IPS-NIHi11 (cell line): ENCODE measurements at places on chromosomes 7 and 10.

DNA sequence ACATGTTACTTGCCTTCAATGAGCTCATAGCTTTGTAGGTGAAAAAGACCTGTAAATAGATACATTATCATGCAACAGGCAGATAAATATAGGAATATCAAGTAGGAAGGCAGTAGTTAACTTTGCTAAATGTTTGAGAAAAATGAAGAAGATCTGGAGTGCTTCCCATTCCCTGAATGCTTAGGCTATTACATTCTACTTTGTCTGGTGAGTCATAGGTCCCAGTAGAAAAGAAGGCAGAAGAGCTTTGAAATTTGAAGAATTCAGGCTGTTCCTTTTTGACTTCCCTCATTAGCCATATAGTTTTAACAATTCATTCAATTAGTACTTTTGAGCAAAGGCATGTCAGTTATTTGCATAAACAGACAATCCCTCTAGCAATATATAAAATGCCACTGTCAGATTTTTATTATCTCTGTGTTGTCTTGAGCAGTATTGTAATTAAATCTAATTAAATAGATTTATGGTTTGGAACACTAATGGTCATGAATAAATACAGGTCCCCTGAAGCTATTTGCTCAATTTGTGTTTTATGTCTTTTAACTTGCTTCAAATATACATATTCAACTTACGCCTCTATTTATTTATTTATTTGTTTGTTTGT, 875.0 kb downstream of the REEP3 start:
- no peak for DNase-seq

GRCh38 chr7:158403013-158403821, 184.4 kb downstream of the PTPRN2 start:
- no peak for DNase-seq

DNA sequence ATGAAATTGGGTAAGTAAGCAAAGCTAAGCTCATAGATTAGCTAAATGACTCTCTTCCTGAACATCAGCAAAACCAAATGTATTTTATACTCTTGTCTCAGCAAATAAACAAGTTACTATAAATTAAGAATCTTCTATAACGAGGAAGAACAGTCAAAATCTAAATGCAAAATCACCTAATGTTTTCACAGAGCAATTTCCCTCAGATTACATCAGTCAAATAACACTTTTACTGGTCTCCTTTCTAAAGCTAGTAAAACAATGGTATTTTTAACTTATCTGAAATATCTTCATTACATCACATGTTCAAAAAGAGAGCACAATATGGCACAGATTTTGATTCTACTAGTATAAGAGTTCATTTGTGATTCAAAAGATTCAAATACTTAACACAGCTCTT, 16.5 kb upstream of the GPR22 start:
- no peak for DNase-seq

DNA sequence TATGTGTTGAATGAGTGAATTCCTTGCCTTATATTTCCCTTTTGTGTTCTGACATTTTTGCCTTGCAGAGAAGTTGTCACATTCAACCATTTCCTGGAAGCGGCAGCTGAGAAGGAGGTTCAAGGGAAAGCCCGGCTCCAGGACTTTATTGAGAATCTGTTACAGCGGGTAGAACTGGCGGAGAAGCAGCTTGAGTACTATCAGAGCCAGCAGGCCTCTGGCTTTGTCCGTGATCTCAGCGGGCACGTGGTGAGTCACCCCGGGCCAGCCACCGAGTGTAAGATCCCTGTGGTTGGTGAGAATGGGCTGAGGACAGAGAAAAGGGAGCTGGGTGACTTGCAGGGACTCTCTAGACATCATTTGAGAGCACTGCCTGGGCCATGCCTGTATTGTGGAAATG, 14.2 kb downstream of the ZNF365 start:
- DNase-seq: no peak
